GM03348 (cell line): ENCODE measurements at places on chromosomes 16 and 17.

- DNase-seq = peak; percentile 56
Observed at GRCh38 chr17:57114085-57114673, 29.1 kb downstream of the AKAP1 start.

DNA sequence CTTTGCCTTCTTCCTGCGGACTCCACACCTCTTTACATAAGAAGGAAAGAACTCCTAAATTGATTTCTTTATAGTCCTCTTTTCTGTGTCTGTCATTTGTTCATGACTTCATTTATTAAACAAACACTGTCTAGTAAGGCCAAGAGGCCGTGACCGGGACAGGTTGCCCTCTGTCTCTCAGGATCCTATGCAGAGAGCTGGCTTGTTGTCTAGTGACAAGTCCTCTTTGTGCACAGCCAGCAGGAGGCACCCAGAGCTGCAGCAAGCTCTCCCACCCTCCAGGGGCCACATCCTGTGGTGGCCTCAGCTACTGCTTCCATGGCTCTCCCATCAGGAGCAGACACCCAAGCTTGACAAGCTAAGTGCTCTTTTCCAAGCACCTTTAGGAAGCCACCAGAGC, 50.6 kb downstream of the PLD6 start:
- DNase-seq = no peak

GRCh38 chr17:17107281-17107680, 65.0 kb downstream of the MPRIP start:
- no peak for DNase-seq

- DNase-seq = no peak
Observed at GRCh38 chr17:81299846-81300585, 4.9 kb upstream of the SLC38A10 start.

DNA sequence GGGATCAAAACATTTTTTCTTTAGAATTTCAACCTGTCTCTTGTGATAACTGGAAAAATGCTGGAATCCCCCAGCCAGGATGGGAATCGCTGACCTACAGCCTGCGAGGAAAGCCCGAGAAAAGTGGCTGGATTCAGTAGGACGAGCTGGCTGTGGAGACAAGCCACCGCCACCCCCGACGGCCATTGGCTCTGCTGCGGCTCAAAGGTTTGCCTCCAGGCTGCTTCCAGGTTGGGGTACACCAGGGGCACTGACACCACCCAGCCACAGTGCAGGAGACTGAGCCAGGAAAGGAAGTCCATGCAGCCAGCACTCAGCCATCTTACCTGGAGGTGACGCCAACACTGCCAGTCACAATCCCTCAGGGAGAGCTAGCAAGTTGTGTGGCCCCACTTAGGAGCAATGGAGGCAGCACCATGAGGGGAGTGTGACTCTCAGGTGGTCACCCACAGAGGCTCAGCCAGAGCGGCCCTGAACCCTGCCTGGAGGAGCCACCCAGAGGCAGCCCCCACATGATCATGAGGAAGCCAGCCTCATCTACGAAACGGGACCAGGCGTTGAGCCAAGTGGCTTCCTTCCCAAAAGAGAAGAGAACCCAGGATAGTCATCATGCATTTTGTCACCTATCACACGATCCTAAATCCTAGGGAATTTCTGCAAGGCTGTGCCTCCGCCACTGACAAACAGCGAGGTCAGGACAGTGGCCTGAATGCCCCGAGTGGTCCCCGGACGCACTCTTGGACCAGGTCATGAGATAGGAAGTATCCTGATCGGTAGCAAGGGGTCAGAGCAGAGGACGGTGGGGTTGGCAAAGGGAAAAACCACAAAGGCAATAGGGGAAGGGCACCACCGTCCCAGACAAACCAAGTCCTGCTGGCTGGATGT, 84.8 kb downstream of the RBFOX3 start:
- no peak for DNase-seq

DNA sequence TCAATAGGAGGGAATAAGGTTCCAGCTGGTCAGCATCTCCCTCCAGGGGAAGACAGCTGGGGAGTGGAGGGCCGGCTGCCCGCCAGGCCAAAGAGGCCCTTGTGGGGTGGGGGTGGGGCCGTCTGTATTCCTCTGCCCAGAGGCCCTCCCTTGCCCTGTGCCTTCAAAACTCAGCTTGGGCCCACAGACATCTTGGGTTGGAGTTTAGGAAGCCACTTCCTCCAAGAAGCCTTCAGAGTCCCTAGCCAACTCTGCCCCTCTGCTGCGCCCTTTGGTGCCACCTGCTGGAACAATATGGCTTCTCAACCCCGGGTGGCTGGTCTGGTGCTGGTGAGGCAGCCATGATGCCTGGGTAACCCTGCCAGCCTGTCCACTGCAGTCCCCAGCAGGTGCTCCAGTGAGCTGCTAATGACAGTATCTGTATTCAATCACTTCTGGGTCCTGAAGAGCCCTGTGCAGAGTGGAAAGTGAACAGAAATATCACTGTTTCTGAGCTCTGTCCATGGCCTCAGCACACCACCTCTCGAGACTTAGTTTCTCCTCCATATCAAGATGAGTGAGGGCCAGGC, 16.7 kb downstream of the HSD11B2 start:
- peak; percentile 55 for DNase-seq

DNA sequence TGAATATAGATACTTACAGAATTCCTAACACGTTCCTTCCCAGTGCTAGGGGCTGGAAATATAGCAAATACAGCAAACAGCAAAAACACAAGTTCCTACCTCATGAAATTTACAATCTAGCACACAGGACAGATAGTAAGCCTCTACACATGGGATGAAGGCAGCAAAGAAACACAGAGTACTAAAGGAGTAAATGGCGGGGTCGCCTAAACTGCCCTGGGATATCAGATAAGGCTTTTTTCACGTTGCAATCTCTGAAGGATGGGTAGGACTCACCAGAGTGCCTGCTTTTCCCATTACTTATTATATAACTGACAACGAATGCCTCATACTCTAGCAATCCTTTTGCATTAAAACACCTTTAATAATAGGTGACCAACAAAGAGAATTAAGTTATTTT, 19.8 kb downstream of the CEP112 start:
- DNase-seq = no peak

GRCh38 chr17:57534863-57535248, 210.2 kb downstream of the CCDC182 start:
- no peak for DNase-seq

DNA sequence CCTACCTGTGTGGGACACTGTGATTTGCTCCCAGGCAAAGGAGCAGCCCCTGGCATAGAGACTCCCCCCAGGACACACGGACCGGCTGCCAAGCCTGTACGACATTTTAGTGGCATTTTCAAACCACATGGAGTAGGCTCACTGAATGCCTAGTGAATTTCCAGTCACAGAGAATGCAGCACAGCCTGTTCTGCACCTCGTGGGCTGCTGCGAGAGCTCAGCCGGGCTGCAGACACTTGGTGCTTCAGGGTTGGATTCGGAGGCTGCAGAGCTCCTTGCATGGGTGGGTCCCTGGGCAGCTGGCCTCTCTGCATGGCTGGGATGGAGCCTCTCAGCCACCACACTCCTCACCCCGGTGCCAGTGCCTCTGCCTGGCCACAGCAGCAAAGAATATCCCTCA, 51.2 kb upstream of the HNF1B start:
- DNase-seq = no peak

GRCh38 chr17:45147581-45148182, 593 bp upstream of the HEXIM1 start:
- peak; percentile 62 for DNase-seq

GRCh38 chr17:49511810-49512209, 16.7 kb downstream of the NGFR start:
- no peak for DNase-seq

DNA sequence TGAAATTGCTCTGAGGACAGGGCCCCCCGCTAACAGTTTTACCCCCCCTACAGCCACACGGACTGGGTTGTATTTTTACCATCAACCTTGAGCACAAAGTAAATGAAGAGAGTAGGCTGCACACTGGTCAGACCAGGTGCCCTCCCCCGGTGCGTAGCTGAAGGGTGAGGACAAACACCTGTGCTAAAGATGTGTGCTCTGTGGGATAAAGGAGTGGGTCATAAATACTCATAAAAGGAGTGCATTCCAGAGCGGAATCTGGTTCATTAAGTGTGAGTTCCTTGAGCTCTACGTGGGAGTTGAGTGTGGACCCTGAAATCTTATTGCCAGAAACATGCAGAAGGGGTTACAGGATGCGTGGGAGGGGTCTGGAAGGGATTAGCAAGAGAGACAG, 217.0 kb downstream of the CCDC182 start:
- no peak for DNase-seq

DNA sequence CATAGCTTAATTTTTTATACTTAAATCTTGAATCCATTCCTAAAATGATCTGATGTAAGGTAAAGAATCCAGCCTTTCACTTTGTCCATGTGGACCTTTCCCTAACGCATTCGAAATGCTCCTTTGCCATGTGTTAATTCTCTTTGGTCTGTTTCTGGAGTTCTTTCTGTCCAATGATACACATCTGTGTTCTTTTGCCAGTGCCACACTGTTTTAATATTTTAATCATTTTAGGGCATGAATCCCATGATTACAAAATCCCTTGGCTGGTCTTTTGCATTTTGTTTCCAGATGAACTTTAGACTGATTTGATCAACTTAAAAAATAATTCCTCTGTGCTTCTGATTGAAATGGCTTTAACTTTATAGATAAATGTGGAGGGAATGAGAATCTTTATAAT, 74.1 kb downstream of the NTN1 start:
- DNase-seq = no peak

DNA sequence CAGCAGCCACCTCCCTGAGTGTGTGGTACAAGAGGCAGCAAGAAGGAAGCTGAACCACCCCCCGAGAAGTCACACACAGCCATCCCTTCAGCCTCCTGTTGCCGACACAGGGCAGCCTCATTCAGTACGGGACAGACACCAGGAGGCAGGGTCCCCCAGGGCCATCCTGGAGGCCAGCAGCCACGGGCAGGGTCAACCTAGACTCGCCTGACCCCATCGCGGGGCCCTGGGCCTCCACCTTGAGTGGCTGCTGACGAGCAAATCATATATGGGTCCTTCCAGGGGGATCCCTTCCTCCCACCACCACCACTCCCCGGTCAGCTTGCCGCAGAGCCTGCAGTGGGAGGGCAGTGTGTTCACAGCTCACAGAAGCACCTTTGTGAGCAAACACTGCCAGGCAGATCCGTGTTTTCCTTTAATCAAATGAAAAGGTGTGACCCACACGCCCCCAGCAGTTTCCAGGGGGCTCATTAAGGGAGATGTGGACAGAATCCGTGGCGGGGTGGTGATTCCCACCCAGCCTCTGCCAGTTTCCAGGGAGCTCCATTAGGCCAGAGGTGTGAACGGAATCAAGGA, 5.6 kb upstream of the ACSF3 start:
- DNase-seq = no peak

DNA sequence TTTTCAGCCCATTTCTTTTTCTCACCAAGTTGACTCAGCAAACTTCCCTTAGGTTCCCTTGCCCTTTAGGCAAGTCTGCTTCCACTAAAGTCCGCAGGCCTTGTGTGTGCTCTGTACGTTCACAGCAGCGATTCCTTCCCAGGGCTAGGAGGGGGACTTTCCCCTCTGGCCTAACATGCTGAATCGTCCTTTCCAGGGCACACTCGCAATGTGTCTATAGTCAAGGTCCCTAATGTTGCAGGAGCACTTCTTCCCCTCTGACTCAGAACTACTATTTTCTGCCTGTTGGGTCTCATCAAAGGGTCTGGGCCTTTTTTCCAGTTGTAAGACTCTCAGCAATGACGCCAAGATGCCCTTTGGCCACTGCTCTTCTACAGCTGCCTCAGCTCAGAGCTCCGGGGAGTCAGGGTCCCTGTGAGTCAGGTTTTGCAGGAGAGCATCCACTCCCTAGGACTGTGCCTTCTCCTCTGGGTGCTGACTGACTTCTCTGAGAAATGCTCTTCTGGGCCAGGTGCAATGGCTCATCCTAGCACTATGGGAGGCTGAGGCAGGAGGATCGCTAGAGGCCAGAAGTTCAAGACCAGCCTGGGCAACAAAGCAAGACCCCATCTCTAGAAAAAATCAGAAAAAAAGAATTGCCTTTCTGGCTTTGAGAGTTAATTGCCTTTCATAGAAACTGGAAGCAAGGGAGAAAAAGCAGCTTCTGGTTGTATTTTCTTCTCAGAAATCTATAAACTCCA, 64.4 kb upstream of the TBX2 start:
- DNase-seq = no peak

- DNase-seq = no peak
Observed at GRCh38 chr17:43918026-43918389, 10.7 kb upstream of the MPP2 start.

DNA sequence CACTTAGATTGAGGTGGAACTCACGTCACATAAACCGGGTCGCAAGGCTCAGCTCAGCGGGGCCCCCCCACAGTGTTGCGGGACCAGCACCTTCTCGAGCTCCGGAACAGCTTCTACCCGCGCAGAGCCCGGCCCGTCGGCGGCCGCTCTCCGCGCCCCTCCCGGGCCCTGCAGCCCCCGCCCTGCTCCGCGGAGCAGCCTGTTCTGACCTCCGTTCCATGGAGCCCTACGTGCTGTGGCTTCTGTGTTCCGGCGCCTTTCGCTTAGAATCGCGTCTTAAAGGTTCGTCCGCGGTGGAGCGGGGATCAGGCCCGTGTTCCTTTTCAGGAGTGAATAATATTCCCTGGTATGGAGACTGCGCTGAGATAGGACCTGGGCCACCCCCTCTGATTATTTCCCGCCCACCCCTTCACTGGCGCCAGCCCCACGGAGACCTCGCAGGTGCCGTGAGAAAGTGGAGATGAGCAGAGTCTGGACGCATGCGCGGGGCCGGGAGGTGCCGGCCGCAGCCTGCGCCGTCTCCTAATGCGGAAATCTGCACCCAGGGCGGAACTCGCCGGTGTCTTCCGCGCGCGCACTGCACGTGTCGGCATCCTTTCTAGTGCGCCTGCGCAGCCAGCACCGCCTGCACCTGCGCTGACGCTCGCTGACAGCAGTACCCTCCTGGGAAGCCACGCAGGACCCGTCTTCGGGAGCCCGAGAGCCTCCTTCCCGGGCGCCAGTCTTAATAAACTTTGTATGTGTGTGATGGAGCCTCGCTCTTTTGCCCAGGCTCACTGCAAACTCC, 30.9 kb downstream of the ZNF778 start:
- no peak for DNase-seq

DNA sequence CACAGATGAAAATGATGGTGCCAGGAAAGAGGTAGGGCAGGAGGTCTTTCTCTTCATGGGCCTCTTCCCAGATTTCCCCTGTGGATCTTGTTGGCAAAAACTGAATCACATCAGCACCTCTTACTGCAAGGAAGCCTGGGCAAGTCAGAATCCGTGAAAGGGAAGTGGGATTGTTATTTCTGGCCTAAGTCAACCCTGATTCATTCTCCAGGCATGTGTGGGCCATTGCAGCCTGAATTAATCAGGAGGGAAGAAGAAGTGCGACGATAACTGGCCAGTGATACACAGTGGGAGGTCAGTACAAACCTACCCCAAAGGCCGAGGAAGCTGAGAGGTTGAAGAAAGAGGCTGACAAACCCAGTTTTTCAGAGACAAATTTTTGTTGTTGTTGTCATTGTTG, 17.9 kb upstream of the NSMCE1 start:
- peak; percentile 80 for DNase-seq
